Bronchial epithelial cell (primary cell): ENCODE measurements at places on chromosomes 4 and X.

GRCh38 chrX:68415316-68415715 lies 18.0 kb downstream of the OPHN1 start:
- DNase-seq = no peak

GRCh38 chr4:78293348-78293747 lies 236.2 kb downstream of the FRAS1 start:
- DNase-seq = peak; percentile 4

GRCh38 chrX:86809651-86810050 lies 661.4 kb downstream of the DACH2 start:
- DNase-seq = no peak

GRCh38 chrX:134019567-134020206 lies 34.3 kb upstream of the GPC3 start:
- DNase-seq = no peak

DNA sequence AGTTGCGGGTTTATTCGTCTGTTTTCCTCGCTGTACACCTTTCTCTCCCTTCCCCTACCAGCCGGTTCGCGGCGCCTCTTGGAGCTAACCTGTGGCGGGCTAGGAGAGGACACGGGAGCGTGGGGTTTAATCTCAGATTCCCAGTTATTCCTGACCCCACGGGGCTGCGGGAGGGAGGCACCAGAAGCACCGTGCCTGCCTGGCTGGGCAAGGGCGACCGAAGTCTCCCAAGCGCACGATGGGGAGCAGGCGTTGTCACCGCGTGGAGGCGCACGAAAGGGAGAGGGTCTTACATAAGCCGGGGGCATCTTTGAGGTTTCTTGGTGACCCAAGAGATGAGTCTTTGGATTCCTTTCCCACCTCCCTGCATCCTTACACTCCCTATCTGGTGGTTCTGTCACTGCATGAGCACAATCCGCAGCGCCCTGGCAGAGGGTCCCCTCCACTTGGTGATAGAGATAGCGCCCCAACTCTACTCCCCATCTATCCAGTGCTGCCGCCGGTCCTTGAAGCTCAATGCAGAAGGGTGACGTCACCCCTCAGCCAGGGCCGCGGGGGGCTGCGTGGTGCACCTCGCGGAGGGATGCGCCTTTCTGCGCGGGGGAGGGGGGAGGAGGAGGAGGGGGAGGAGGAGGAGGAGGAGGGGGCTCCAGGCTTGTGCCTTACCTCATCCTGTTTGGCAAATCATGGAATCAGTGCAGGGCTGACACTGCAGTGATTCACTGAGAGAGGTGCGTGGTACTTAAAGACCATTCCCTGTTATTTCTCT lies 793 bp downstream of the TSPAN7 start:
- no peak for DNase-seq

DNA sequence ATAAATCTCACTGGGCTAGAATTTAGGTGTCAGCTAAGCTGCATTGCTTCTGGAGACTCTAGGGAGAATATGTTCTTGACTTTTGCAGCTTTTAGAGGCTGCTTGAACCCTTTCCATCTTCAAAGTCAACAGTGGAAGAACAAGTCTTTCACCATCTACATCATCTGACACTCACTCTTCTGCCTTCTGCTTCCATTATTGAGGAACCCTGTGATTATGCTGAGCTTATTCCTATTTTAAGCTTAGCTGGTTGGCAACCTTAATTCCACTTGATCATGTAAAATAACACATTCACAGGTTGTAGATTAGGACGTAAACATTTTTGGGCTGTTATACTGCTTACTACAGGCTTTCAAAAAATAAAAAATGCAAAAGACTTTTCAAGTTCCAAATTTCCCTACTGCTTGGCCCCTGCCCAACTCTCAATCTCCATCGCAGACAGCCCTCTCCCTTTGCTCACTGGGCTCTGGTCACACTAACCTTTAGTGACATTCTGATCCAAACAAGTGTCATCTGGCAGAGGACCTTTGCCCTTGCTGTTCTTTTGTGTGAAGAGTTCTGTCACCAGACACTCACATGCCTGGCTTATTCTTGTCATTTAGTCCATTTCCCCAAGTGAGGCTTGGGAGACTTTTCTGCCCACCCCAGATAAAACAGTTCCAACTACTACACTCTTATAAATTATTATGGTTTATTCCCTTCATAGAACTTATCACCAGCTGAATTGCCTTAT lies 1056.0 kb downstream of the STIM2 start:
- no peak for DNase-seq

GRCh38 chrX:71666240-71667223 lies 814 bp upstream of the LOC101059915 start:
- DNase-seq = no peak

DNA sequence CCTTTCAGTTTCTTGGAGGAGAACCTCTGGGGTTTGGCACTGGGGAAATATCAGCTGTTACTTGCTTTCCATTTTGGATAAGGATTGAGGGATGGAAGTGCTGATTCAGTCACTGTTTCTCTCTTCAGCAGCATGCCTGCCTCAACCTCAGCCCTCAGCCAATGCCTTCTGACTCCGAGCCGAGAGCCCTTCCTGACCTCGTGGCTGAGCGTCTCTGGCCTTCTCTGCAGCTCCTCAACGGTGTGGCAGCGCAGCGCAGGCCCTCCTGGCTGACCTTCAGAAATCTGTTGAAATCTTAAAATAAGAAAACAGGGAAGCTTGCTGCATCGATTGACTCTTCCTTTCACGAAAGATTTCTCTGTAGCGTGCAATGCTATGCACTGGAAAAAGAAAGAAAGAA lies 434.3 kb upstream of the FAT1 start:
- DNase-seq = no peak

- DNase-seq = no peak
Observed at GRCh38 chr4:39415678-39416283, 9.1 kb downstream of the KLB start.

GRCh38 chr4:30760551-30760950 lies 40.4 kb downstream of the PCDH7 start:
- no peak for DNase-seq

- DNase-seq = peak; percentile 22
Observed at GRCh38 chr4:107069049-107069448, 32.9 kb upstream of the DKK2 start.

- DNase-seq = no peak
Observed at GRCh38 chr4:14091966-14092365, 464.4 kb upstream of the BOD1L1 start.

- no peak for DNase-seq
Observed at GRCh38 chr4:133151341-133151690, 2.2 kb downstream of the PCDH10 start.

DNA sequence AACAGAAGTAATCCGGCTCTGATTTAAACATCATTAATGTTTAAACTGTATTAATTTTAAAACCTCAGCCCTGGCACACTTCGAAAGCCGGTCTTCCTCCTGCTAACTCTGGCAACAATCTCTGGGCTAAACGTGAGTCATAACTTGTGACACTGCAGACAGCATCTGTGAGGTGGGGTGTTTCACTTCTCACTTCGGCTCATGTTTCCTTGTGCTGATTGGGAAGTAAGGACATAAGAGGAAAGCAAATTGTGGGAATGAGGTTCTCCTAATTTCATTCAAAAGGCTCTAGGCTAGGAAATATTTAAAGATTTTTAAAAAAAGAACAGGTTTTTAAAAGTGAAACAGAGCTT lies 139.9 kb upstream of the USP9X start:
- peak; percentile 78 for DNase-seq

- no peak for DNase-seq
Observed at GRCh38 chr4:576245-576821, at the start of gene TMEM271. Gene TMEM271 (minus strand): TSS chr4:576295. CDS start chr4:576062, 233 bp downstream.

- DNase-seq = no peak
Observed at GRCh38 chr4:152628128-152628527, 51.7 kb downstream of the TMEM154 start.

DNA sequence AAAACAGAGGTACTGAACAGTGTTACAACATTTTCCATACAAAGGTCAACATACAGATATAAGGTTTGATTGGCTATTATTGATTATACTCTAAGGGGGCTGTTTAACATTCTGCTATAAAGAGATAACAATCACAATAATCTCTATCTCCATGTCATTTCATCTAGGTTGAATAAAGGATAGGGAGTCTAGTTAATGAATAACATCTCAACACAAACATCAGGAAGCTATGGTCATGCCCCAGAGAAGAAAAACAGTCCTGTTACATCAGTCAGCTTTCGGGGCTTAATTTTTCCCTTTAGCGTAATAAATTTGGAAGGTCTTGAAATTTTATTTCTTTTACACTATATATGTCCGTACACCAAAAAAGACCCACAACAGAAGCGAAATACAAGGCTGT lies 41.5 kb upstream of the DCAF8L2 start:
- no peak for DNase-seq

GRCh38 chr4:78332976-78333375 lies 218.6 kb upstream of the ANXA3 start:
- no peak for DNase-seq

- no peak for DNase-seq
Observed at GRCh38 chr4:25347473-25347872, 29.6 kb upstream of the ANAPC4 start.
